Mesangial cell (primary cell): ENCODE measurements at places on chromosomes 7 and 10. TPM values are rescaled to one million over a fixed set of nuclear protein-coding genes. Genes with fewer than 3 reads are reported as not detected.

Gene BCL7B
- total RNA-seq, result 37.3 and 49.9 TPM in 2 replicates

Gene ASB4
- total RNA-seq, result under 0.01 and 0.13 TPM in 2 replicates

Gene KDM7A
- 1.8 and 4.8 TPM in 2 replicates for total RNA-seq

Gene MDFIC
- 14.7 and 15.2 TPM in 2 replicates for total RNA-seq

Gene CCDC71L
- 24.3 and 34.7 TPM in 2 replicates for total RNA-seq

Gene CNNM2
- total RNA-seq, result 2.1 and 7.9 TPM in 2 replicates

Gene ACTR3C
- total RNA-seq, result 2.3 and 8.4 TPM in 2 replicates

Gene SLC18A3
- under 0.01 and 0.13 TPM in 2 replicates for total RNA-seq

Gene POU6F2
- total RNA-seq, result not detected in 2 replicates

Gene BUD31
- total RNA-seq, result 65.4 and 79.7 TPM in 2 replicates

Gene ADAM8
- 0.81 and 1.9 TPM in 2 replicates for total RNA-seq

Gene RFC2
- 15.2 and 52.0 TPM in 2 replicates for total RNA-seq

Gene GTPBP4
- 13.8 and 19.1 TPM in 2 replicates for total RNA-seq

Gene DCLRE1A
- 3.0 and 8.3 TPM in 2 replicates for total RNA-seq

Gene RADIL
- total RNA-seq, result 0.63 and 1.3 TPM in 2 replicates

Gene GRID1
- 0.13 TPM in 1 of 2 replicates, not detected in the other for total RNA-seq
